Activated CD4-positive, alpha-beta T cell treated with anti-CD3 and anti-CD28 coated beads for 4 hours (primary cell): ENCODE measurements at places on chromosomes 3 and 15.

- DNase-seq = no peak
Observed at GRCh38 chr3:60708191-60708975, 542.9 kb downstream of the FHIT start.

DNA sequence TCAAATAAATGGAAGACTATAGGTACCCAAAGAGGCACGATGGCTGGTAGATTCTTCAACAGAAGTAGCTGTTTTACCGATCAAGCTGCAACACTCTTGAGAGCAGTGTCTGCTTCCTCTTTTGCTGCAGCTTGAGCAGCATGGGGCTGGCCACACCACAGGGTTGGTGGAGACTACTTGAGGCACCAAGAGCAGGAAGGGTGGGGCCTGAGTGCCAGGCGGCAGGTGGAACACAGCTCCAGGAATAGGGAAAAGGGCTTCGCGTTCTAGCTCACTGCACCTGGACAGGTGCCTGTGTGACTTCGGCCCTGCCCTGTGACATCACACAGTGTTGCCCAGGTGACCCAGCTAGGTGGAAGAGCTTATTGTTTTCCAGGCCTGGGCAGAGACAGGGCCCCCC is at the start of gene CCDC33:
Gene CCDC33 (plus strand): TSS at position 365 of the 400 bp plus-strand sequence. CDS start 394 bp downstream, outside the sequence.
- no peak for DNase-seq

DNA sequence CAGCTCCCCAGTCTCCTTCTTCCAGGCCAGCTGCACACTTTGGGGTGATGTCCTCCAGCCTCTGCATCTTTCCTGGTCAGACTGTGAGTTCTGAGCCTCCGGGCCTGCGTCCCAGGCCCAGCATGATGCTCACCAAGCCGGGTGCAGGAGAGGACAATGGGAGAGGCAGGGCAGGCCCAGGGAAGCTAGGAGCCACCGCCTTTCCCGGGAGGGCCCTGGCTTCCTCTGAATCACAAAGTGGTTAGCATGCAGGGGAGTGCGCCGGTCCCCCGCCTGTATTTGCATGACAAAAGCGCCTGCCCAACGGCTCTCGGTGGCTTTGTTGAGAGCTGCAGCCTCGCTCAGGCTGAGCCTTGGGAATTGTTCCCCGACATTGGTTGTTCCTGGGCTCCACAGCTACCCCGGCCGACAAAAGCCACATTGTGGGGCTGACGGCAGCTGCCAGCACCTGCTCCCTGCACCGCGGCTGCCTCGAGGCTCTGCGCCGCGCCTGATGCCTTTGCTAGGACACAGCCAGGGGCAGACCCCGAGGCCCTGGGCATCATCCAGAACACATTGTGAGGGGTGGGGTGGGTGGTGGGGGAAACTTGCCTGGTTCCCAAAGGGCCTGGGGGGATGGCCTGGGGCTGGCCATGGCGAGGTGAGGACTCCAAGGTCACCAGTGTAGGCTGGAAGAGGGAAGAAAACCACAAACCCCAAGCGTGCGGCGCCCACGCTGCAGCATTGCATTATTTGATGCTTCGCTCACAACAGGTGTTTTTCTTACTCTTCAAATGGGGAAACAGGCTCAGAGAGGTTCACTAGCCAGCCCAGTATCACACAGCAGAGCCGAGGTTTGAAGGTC is 20.0 kb upstream of the KLF13 start:
- DNase-seq = no peak

DNA sequence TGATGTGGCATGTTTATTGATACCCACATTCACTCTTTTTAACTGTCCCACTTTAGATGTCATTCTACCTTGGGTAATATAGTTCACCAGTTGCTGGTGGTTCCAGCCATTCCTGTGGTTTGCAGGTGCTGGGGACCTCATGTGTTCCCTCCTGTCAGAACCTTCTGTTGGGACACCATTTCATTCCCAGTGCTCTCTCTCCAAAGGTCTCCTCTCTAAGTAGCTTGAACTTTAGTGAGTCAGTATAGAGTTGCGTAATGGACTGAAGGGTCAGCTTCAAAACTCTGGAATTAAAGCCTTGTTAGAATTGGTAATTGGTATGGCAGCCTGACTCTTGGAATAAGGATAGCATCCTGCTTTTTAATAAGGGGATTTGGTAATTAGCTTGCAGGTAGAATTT is 108.5 kb downstream of the PLCL2 start:
- no peak for DNase-seq

- no peak for DNase-seq
Observed at GRCh38 chr15:92930054-92930621, 30.0 kb downstream of the CHD2 start.

DNA sequence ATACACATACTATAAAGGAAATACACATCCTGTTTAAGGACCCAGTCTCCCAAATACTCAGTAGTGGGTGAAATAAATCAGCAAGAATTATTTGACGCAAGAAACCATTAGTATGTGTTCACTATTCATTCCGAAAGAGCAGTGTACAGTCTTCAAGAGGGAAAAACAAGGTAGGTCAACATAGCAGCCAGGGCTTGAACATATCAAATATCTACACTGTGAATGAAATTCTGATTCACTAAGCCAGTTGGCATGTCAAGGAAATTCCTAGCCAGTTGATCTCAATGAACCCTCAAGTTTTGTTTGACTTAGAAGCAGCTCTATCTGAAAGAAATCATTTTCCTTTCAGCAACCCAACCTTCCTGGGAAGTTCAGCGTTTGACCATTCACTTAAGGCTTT is 99.0 kb downstream of the CNTN3 start:
- DNase-seq = no peak

DNA sequence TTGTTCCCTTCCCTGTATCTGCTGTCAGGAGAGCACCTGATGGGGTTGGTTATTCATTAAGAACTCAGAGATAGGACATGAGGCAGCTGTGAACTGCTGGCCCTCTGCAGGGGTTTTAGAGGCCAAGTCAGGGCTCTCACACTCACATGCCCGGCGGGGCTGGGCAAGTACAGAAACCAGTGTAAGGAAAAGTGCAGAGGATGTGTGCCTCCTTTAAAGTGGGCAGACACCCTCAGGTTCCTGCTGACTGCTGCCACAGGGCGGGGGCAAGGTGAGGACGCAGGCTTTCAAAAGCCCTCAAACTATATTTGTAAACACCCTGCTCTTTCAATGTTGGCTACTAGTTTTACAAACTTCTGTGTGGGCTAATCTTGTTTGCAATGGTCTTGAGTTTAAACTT is 22.4 kb downstream of the CXCR6 start:
- no peak for DNase-seq

- DNase-seq = no peak
Observed at GRCh38 chr3:182349951-182350517, 443.3 kb upstream of the ATP11B start.

DNA sequence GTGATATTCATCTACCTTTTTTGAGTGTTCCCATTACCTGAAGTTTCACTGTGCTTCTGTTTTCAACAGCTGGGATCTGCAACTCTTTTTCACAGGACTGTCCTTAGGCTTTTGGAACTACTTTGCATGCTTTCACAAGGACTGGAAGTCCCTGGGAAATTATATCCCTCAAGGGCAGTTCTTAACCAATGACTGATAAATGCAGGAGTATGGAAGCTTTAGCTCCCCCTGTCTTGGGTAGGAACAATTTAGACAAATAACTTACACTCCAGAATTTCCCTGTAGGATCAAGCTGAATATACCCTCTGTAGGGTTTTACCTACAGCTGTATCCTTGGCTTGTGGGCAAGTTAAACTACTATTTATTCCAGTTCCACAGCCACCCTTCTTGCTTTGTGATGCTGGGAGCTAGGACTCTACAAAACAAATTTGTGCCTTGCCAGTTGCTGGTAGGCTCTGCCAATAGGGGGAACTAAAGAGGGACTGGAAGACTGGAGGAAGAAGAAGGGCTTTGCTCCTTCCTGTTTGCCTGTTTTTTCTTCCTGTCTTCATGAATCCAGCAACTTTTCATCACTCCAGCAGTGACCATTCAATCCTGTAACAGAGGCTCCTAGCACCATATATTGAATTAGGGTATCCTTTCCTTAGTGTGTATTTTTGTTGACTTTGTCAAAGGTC is 6.8 kb upstream of the ZNF280D start:
- no peak for DNase-seq

DNA sequence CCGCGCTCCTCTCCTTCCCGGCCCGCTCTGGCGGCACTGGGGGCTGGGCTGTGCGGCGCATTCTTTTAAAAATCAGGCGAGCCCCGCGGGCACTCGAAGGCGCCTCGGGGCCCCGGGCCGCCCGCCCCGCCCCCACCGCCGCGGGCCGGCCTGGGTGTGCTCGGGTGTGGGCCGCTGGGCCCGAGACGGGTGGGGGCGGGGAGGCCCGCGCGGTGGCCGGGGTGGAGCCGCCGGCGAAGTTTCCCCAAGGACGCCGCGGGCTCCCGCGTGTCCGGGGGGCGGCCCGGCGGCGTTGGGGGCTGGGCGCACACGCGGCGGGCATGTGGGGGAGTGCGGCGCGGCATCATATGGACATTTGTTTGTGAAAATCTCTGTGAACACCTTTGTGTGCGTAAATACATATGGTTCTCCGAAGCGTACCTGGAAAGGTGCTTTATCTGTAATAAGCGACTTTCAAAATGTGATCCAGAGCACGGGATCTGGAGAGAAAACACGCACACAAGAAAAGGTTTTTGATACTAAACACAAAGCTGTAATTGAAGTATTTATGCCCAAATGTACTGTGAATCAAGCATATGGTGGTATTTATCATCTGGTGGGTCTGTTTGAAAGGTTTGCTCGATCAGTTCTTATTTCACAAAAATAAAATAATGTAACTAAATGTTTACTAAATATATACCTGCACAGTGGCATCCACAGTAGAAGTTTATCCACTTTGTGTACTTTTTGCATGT is 612 bp upstream of the TBL1XR1 start:
- DNase-seq = no peak

DNA sequence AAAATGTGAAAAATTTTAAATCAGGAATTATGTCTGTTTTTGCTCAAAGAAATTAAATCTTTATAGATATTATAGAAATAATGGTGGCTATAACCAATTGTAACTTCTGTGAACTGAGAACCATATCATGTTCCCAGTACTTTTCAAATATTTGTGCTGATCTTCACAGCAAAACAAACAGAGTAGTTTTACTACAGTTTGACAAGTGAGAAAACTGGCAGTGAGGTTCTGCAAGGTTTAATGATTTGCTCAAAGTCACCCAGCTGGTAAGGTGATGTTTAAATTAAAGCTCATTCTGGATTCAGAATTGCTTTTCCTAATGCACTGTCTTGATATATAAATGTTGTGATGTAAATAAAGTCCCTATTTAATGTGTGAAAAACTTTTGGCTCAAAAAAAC is 22.0 kb upstream of the SPTSSB start:
- DNase-seq = no peak

DNA sequence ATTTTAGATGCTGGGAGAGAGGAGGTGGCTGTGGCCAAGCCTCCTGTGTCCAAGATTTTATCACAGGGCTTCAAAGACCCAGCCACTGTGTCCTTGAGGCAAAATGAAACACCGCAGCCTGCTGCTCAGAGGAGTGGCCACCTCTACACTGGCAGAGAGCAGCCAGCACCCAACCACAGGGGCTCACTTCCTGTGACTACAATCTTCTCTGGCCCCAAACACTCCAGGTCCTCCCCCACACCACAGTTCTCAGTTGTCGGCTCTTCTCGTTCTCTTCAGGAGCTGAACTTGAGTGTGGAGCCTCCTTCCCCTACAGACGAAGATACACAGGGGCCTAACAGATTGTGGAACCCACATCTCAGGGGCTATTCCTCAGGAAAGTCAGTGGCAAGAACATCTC is 45.6 kb downstream of the CDAN1 start:
- DNase-seq = no peak

GRCh38 chr3:106750092-106750491 is 627.1 kb upstream of the CCDC54 start:
- no peak for DNase-seq

DNA sequence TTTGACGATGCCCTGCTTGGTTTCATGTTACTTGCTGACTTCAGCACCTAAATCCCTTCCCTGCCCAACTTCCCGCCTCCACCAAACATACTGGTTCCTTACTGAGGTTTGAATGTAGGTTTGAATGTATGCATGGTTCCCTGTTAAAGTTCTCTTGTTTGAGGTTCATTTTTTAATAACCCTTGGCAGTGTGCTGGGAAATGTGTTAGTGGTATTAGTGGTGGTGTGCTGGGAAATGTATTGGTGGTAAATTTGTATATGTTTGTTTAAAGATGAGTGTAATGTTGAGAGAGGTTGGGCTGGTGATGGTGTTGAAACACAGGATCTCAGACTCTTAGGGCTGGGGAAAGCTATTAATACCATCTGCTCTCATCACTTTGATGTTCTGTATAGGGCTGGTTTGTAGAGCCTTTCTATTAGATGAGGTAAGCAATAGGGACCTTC is 392.7 kb downstream of the PTPRG start:
- DNase-seq = no peak

- no peak for DNase-seq
Observed at GRCh38 chr3:30742796-30743619, 136.6 kb downstream of the TGFBR2 start.

- no peak for DNase-seq
Observed at GRCh38 chr15:81686021-81686420, 312.0 kb upstream of the TMC3 start.

DNA sequence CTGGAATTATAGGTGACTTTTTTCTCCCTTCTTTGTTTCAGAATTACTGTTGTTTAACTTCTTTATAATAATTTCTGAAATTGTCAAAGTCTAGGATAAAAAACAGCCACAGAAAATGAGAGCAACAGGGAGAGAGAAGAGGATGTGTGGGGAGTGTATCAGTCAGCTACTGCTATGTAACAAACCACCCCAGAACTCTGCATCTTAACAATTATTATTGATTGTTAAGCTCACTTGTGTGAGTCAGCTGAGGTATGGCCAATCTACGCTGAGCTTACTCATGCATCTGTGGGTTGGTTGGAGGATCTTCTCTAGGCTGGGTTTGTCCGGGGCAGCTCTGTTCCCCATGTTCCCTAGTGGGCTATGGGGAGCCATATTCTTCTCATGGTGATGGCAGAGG is 43.7 kb upstream of the CDV3 start:
- DNase-seq = no peak

GRCh38 chr3:97138914-97139541 is 324.6 kb downstream of the EPHA6 start:
- no peak for DNase-seq

DNA sequence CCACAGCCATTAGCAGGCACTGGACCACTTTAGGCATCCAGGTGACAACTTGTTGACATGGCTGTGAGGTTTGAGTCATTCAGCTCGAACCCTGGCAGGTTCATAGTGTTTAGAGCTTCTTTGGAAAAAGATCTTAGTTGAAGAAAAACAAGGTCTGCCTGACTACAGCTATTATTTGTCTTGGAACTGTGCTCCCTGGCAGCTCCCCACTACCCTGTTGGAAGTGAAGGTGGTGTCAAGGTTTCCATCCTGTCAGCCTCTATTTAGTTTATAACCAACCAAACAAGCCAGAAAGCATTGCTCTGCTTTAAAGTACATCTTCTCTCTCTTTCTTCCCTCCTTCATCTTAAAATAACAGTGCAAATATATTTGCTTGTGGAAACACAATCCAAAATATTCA is 56.8 kb downstream of the KAT2B start:
- no peak for DNase-seq

DNA sequence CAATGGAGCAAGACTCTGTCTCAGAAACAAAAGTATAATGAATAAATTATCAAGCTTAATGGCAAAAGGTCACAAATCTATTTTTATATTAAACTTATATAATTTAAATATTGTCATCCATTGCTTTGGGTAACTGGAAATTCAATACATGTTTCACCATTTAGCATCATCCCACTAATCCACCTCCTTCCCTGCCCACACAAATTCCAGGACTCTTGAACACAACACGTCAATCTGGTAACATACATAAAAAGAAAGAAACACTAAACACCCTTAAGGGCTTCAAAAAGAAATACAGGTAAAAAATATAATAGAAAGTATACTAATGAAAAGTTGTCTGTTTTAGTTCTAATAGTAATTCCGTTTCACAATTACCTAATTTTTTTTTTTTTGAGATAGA is 149.4 kb downstream of the STAG1 start:
- no peak for DNase-seq
